Tibial nerve (tissue), 4 donors: ENCODE measurements at places on chromosomes 12 and 14. TPM values are rescaled to one million over a fixed set of nuclear protein-coding genes. Genes with fewer than 3 reads are reported as not detected.
A peak's percentile ranks its signal among the peaks of the same experiment; 100 is the strongest.

GRCh38 chr12:52539083-52539820 lies 13.7 kb downstream of the KRT71 start:
- no peak overlapping the region for H3K4me3 ChIP-seq
- H3K36me3 ChIP-seq, result no peaks in the 10 kb centered on the region
- DNase-seq, result no peak
- H3K27ac ChIP-seq, result no peak overlapping the region
- no peaks in the 10 kb centered on the region for H3K4me1 ChIP-seq

The IFNG-AS1 gene
- not detected for total RNA-seq

GRCh38 chr12:68245180-68246021 lies 8.0 kb downstream of the IL22 start:
- H3K27me3 ChIP-seq, result no peaks in the 10 kb centered on the region
- H3K36me3 ChIP-seq, result no peaks in the 10 kb centered on the region
- no peak for DNase-seq
- H3K4me3 ChIP-seq, result no peak overlapping the region

The SOCS2 gene
- total RNA-seq, result 76.8 TPM

The CHST11 gene
- total RNA-seq, result 20.8 TPM

- H3K4me3 ChIP-seq, result no peak overlapping the region
- DNase-seq, result no peak
- no peaks in the 10 kb centered on the region for H3K36me3 ChIP-seq
- no peaks in the 10 kb centered on the region for H3K4me1 ChIP-seq
- no peak overlapping the region for H3K27ac ChIP-seq
These were observed 105.6 kb downstream of the VEZT start for GRCh38 chr12:95323212-95323611.

DNA sequence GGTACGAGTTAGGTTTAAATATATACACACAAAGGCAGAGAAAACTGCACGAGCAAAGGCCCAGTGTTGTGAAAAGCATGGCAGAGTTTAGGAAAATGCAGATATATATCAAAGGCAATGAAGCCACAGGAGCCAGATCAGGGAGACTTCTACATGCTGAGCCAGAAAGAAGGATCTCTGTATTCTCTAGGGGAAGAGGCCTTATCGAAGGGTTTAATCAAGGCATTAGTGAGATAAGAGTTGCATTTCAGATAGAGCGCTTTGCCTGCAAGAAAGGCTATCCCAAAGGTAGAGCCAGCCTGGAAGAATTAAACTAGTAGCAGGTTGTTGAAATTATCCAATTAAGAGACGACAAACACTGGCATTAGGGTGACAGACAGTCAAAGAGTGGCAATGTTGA lies 7.6 kb downstream of the PTPRO start:
- H3K27ac ChIP-seq, result no peak overlapping the region
- no peaks in the 10 kb centered on the region for H3K36me3 ChIP-seq
- DNase-seq, result no peak
- no peak overlapping the region for H3K4me3 ChIP-seq

DNA sequence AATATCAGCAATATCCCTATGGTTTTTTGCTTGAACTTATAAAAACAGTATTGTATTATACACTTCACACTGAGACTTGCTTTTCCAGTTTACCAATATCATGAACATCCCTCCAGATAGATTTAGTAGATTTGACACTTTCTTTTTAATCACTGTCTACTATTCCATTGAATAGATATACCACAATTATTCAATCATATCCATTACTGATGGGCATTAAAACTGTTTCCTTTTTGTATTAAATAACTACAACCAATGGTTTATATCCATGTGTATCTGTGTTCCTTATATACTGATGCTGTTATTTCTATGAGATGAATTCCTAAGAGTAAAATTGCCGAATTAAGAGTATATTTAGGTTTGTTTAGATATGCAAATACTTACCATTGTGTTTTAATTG lies 13.0 kb upstream of the DHRS7 start:
- no peak for DNase-seq
- H3K4me3 ChIP-seq, result no peak overlapping the region
- no peaks in the 10 kb centered on the region for H3K4me1 ChIP-seq
- no peaks in the 10 kb centered on the region for H3K27me3 ChIP-seq
- H3K27ac ChIP-seq, result no peak overlapping the region
- no peaks in the 10 kb centered on the region for H3K36me3 ChIP-seq

- H3K36me3 ChIP-seq, result no peaks in the 10 kb centered on the region
- DNase-seq, result no peak
- peaks cover 20% of the 10 kb centered on the region for H3K4me1 ChIP-seq
- no peak overlapping the region for H3K4me3 ChIP-seq
These were observed 11.8 kb downstream of the SLC6A12 start for GRCh38 chr12:202081-202731.

GRCh38 chr12:6549684-6550151 lies 6.1 kb downstream of the IFFO1 start:
- peaks cover 65% of the 10 kb centered on the region for H3K36me3 ChIP-seq
- H3K4me3 ChIP-seq, result no peak overlapping the region
- DNase-seq, result no peak
- H3K27ac ChIP-seq, result no peak overlapping the region
- no peaks in the 10 kb centered on the region for H3K27me3 ChIP-seq

DNA sequence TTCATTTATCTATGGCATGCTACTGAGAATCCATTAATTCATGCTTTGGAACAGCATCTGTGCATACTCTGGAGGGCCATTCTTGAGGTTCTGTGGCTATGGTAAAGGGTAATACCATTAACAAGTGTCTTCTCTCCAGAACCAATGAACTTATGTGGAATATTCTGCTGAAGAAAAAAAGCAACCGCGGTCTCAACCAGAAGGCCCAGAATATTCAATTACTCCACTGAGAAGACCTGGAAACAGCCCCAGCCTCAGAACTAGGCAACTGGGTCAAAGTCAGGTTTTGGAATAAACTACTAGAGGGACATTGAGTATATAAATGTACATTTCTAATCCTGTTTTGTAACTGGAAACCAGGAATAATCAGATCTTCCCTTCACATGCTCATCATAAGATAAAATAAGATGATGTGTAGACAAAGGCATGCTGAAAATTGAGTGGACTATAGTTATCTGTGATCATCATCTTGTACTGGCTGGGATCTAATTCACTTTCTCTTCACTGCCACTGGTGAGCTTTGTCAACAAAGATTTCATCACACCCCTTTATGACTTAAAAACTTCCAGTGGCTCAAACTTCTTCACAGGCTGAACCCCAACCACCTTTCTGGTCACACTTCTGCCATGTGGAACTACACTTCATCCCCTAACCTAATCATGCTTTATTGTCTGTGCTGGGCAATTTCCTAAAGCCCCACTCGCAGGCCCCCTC lies 6.0 kb downstream of the SPTB start:
- no peaks in the 10 kb centered on the region for H3K4me1 ChIP-seq
- H3K27me3 ChIP-seq, result no peaks in the 10 kb centered on the region
- no peak overlapping the region for H3K27ac ChIP-seq
- no peaks in the 10 kb centered on the region for H3K36me3 ChIP-seq

DNA sequence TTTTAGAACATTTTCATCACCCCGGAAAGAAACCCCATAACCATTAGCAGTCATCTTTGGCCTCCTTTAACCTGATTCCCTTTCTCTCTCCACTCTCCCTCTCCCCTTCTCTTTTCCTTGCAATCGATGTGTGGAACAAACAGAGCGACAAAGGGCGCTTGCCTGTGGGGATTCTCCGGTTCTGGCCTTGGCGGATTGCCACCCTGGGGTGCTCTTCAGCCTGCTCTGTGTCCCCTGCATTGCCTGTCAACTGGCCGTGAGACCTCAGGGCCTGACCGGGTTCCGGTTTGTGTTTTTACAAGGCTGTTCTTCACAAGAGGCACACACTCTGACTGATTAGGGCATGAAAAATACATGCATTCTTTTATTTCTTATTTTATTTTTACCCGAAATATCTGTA lies 27.8 kb downstream of the LRTM2 start:
- H3K27me3 ChIP-seq, result no peaks in the 10 kb centered on the region
- no peaks in the 10 kb centered on the region for H3K36me3 ChIP-seq
- DNase-seq, result peak; percentile 4
- no peak overlapping the region for H3K27ac ChIP-seq
- H3K4me3 ChIP-seq, result no peak overlapping the region
- H3K4me1 ChIP-seq, result no peaks in the 10 kb centered on the region

GRCh38 chr14:62002642-62003041 lies 240.4 kb downstream of the SNAPC1 start:
- no peak overlapping the region for H3K4me3 ChIP-seq
- H3K27me3 ChIP-seq, result no peaks in the 10 kb centered on the region
- no peaks in the 10 kb centered on the region for H3K4me1 ChIP-seq

- H3K27ac ChIP-seq, result no peak overlapping the region
- DNase-seq, result no peak
- no peaks in the 10 kb centered on the region for H3K36me3 ChIP-seq
These were observed 306.6 kb upstream of the ATP2B1 start for GRCh38 chr12:90015228-90015627.

- H3K27me3 ChIP-seq, result peaks cover 34% of the 10 kb centered on the region
- no peak for DNase-seq
- no peak overlapping the region for H3K4me3 ChIP-seq
- no peak overlapping the region for H3K27ac ChIP-seq
- H3K4me1 ChIP-seq, result no peaks in the 10 kb centered on the region
These were observed 45.0 kb upstream of the ASPG start for GRCh38 chr14:104040539-104040938.

The CD69 gene
- 13.5 TPM for total RNA-seq

The IL26 gene
- not detected for total RNA-seq

DNA sequence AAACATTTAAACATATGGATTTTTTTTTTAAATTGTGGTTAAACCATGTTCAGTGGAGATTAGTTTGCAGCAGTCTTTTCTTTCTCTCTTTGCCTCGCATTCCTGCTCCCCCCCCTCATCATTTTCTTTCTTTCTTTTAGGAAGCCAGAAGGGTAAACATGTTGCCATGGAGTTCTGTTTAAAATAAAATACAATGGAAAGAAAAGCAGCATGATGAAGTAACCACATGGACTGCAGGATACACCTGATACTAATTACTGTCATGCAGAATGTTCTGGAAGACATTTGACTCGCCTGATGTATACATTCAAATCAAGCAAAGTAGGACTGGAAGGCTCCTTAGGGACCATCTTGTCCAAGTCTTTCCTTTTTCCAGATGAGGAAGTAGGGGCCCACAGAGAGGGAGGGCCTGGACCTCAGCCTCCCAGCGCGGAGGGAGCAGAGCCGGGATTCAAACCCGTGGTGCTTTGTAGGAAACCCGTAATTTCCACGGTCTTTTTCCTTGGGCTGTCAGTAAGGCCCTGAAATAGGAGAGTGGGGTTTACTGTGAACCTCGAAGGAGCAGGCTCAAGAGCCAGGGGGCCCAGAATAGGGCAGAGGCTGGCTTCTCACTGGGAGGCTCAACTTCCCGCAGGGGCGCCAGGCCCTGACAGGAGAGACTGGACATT lies 2.4 kb upstream of the MEG3 start:
- no peaks in the 10 kb centered on the region for H3K36me3 ChIP-seq
- no peak overlapping the region for H3K27ac ChIP-seq
- DNase-seq, result no peak
- H3K27me3 ChIP-seq, result no peaks in the 10 kb centered on the region
